ENCODE measurements at places on chromosomes 12 and 14.

GRCh38 chr14:91349481-91350074 lies 68.0 kb downstream of the CCDC88C start:
- DNase-seq: no peak

GRCh38 chr12:97456571-97457188 lies 5.9 kb upstream of the RMST start:
- peak; percentile 30 for DNase-seq

DNA sequence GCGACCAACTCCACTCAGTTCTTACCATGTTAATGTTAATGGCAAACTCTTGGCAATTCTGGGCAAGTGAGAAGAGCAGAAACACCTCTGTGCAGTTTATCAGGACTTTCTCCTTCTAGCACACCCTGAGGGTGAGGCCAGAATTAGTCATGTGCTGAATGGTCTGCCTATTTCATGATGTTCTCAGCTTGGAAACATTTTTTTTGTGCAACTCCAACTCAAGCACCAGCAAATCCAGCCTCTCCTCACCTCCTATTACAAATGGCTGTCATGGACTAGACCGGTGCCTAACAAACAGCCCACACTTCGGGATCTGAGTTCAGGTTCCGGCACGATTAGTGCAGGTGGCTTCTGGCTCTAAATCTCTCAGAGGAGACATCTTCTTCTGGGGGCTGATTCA lies 246.0 kb downstream of the ZFP36L1 start:
- DNase-seq: no peak

GRCh38 chr14:39025810-39026627 lies 77.0 kb downstream of the SEC23A start:
- peak; percentile 33 for DNase-seq

DNA sequence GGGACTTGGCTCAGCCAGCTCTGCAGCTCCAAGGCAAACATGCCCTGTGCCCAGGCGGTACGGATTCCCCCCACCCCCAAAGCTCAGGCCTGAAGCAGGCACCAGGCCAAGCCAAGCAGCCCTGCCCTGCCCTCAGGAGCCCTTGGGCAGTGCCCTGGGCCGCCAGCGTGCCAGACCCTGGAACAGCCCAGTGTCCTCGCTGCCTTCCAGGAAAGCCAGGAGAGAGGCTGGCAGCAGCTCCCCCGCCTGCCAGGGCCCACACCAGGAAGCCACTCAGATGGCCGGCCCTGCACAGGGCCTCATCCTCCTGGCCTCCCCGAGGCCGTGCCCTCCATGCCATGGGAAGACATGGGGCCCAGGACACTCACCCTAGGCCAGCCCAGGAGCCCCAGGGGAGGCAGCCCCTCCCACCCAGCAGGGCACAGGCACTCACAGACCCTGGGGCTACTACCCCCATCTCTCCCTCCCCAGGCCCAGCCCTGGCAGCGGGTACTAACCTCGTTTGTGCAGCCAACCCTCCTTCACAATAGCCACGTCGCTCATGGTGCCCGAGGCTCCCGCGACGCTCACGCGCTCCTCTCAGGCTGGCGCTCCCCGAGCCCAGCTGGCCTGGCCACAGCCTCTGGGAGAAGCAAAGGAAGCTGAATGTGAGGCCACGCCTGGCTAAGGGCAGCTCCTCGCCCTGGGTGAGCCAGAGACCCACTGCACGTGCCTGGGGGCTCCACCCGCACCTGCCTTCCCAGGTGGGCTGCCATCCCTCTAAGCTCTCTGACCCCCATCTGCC lies 3.3 kb downstream of the AKT1 start:
- DNase-seq: no peak

DNA sequence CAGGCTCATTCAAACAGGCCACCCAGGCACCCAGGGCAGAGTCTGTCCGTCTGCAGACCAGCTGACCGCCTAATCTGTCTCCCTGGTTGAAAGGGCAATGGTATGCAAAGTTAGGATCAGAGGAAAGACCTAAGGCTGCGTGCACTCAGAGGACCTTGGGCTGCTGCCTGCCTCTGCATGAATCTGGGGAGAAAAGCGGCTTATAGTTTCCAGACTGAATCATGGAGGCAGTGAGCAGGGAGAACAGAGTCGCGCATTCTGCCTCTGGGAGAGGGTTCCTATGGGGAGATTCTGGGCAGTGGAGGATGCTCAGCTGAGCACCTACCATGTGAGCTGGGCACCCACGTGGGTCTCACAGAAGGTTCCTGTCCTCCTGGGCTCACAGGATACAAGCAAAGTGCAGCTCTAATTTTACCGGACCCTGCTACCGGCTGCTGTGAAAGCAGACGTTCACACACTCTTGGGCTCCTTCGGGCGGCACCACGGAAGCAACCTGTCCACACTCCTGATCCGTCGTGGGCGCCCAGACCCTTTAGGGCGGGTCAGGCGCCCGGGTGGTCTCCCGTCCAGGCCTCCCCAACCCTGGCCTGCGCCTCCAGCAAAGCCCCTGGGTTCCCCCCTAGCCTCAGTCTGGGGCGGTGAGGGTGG lies 772 bp downstream of the SCARB1 start:
- DNase-seq: no peak

- no peak for DNase-seq
Measured at GRCh38 chr12:3928538-3929184, 55.5 kb upstream of the PARP11 start.

GRCh38 chr14:86357876-86358275 lies 827.9 kb downstream of the FLRT2 start:
- peak; percentile 95 for DNase-seq

GRCh38 chr14:61470261-61470960 lies 149.0 kb downstream of the PRKCH start:
- peak; percentile 44 for DNase-seq

- no peak for DNase-seq
Measured at GRCh38 chr12:90287585-90287984, 578.9 kb upstream of the ATP2B1 start.

DNA sequence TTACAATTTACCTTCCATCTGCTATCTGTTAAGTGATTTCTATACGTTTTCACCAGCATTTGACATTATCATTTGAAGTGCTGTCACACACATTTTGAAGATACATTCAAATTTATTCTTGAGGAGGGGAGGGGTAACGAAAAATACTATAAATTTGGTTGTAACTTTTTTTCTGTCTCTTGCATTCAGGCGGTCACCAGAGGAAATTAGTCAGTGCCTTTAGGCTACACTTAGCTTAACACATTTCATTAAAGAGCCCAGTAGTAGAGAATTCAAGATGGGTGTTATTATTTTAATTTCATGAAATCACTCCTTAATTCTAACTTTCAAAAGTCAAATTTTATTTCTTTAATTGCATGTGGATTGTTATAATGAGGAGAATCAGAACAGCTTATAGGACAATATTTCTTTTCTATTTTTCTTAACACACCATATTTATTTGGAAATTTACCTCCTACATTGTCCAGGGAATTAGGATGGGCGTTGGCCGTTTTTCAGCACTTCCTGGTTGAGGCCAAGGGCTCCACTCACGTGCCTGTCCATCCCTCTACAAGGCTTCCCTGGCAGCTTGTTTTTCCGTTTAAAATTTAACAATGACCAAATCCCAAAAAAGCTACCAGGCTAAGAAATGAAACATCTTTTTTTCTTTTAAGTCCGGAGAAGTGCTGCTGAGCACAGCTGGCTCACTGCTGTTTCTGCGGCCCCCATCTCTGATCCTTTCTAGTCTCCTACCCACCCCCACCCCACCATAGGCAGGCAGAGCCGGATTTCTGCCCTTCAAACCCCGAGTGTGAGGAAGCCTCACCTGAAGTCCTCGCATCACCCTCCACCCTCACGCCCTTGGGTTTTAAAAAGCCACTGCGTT lies 1.1 kb upstream of the FAR2 start:
- no peak for DNase-seq

DNA sequence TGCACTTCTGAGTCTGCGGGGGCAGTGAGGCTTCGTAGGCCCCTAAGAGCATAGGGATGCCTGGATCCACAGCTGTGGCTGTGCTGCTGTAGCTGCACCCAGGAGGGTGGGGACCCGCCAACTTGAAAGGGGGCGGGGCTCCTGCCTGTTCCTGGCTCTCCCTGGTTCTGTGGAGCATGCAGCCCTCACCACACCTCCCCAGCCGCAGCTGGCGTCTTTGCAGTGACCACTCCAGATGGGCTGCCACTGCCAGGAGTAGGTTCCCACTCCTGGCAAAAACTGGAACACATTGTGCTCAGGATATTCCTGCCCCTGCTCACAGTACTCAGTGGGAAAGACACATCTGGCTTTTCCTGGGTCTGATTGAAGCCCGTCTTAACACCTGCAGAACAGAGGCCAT lies 35.8 kb downstream of the TIMELESS start:
- no peak for DNase-seq

DNA sequence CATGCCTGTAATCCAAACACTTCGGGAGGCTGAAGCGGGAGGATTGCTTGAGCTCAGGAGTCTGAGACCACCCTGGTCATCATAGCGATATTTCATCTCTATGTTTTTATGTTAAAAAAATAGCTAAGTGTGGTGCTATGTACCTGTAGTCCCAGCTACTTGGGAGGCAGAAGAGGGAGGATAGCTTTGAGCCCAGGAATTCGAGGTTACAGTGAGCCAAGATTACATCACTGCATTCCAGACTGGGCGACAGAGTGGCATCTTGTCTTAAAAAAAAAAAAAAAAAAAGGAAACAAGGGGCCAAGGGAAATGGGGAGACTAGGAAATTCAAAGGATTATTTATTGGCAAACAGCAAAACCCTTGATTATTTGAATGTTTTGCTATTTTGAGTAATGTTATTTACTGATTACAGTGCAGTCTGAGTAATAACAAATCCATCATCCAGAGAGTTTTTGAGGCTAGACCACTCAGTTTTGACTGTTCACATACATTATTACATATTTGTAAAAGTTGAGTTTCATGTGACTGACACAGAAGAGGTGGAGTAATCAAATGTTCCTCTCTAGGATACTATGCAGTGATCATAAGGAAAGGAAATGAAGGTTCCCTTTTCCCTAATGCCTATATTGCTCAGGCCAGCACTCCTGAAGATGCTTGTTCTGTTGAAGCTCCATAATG lies 40.8 kb downstream of the PRKCH start:
- no peak for DNase-seq

DNA sequence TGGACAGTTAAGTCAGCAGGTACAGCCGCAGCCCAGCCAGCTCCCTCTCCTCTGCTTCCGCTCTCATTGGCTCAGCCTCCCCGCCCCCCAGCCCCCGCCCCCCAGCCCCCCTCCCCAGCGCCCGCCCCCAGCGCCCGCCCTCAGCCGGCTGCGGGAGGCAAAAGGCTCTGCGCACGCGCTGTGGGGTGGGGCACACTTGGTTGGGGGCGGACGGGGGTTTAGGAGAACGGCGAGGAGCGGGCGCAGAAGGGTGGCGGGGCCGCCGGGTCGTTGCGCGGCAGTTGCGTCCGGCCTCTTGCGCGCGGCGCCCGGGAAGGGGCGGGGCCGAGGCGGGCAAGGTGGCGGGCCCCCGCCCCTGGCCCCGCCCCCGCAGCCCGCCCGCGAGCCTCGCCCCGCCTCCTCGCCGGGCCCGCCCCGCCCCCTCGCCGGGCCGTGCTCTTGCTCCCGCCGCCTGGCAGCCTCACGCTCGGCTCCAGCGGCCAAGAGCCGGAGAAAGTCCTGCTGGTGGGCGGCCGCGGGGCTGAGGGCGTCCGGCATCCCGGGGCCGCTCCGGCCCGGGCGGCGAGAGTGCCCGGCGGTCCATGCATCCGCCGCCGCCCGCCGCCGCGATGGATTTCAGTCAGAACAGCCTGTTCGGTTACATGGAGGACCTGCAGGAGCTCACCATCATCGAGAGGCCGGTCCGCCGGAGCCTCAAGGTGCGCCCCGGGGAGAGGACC lies at the start of gene PPP4R4:
Gene PPP4R4, plus strand, starts transcription at position 438 of the 719 bp plus-strand sequence. Its CDS starts 144 bp downstream, at position 582.
- peak; percentile 90 for DNase-seq

- DNase-seq: no peak
Measured at GRCh38 chr12:12642916-12643315, 31.2 kb downstream of the CREBL2 start.

Data from NCI-H1105 treated with DMSO at 0.1 percent for 48 hours (cell line).